ENCODE measurements at places on chromosomes 3 and 15.
A peak's percentile ranks its signal among the peaks of the same experiment; 100 is the strongest.

- no peak for DNase-seq
These were observed 53.2 kb downstream of the LHFPL4 start for GRCh38 chr3:9500108-9501050.

DNA sequence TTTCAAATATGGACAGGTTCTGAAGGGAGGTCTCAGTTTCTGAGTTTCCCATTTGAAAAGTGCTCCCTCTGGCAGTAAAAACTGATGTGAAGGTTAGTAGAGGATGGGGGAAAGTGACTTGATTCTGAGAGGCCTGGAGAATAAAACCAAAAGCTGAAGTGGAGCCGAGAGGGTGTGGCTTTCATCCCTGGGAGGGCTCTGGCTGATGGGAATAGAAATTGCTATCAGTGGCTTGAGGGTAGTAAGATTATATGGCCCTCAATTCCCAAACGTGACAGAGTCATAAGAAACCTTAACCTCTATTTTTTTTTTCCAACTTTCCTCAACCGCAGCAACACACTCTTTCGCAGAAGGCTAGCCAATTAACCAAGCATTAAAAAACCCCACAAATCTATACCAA, 185.9 kb downstream of the MEIS2 start:
- DNase-seq = no peak

- DNase-seq = no peak
These were observed 162.7 kb upstream of the IQSEC1 start for GRCh38 chr3:13235897-13236296.

DNA sequence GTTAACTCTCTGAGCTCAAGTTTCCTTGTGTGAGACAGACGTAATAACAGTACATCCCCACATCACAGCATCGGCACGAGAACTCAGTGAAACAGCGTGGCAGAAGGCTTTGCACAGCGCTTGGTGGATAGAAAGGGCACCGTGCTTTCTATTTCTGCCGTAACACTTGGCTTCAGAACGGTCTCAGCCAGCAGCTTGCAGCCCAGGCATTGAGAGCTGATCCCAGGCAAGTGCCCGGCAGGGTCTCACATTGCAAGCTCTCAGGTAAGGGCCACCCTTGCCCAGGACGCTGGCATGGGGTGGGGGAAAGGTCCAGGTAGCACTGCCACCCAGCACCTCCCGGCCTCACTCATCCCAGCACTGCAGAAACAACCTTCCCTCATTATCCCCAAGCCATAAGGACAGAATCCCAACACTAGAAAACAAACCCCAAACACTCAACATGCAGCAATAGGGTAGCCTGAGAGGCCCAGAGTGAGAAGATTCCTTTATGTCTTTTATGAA, 70.5 kb upstream of the ITGA11 start:
- DNase-seq = no peak

GRCh38 chr3:37463163-37463562, 288.8 kb upstream of the LRRFIP2 start:
- DNase-seq = no peak

- DNase-seq = no peak
These were observed 190.0 kb downstream of the PLCH1 start for GRCh38 chr3:155554777-155555451.

DNA sequence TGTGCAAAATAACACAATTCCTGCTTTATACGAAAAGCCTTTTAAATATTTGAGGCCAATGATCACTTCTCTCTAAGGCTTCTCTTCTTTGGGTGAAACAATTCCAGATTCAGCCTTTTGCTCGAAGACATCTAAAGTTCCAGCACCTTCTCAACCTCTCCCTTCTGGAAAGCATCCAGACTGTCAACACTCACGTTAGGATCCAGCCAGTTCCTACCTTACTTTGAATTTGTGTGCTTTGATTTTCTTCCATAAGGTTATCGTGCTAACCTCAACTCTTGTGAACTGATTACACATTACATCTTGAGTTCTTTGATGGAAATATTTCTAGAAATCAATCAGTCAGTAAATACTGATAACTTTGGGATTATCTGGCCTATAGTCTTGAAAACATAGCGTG, 125.3 kb upstream of the ETV5 start:
- no peak for DNase-seq

DNA sequence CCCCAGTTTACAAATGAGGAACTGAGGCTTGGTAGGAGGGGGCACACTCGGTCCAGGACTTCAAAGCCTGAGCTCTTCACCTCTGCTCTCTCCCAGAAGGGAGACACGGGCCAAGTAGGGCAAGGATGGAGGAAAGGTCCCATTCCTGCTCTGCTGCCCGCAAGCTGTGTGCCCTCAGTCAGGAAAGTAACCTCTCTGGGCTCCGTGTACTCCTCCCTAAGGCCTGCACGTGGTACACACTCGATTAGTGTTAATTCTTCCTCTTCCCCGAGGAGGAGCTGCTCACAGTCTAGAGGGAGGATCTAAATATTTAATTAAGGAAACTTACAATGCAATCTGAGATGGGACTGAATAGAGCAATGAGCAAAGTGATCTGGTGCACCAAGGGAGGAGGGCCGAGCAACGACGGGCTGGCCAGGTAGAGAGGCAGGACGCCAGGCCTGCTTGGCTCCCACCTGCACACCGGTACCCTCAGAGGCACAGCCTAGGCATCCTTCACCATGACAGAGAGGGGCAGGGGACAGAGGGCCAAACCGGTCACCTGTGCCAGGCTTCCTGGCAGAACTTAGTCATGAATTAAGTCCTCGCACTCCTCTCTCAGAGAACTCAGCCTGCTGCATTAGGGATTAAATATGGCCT, 47.2 kb upstream of the IQSEC1 start:
- DNase-seq = no peak

DNA sequence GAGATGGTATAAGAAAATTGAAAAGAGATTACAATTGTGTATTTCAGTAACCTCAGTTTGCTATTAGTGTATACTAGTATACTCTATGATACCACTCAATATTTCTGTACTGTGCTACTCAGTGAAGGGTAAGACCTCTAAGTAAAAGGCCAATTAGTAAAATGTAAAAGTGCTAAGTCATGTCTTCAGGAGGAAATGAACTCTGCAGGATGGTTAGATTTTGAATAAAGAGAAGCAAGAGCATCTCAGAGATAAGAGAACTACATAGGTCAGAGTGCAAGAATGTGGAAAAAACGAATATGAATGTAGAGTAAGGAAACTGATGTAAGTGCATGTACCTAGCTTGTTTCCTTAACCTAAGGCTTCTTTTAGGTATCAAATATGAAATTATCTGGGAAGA, 796.6 kb upstream of the GBE1 start:
- DNase-seq = no peak

DNA sequence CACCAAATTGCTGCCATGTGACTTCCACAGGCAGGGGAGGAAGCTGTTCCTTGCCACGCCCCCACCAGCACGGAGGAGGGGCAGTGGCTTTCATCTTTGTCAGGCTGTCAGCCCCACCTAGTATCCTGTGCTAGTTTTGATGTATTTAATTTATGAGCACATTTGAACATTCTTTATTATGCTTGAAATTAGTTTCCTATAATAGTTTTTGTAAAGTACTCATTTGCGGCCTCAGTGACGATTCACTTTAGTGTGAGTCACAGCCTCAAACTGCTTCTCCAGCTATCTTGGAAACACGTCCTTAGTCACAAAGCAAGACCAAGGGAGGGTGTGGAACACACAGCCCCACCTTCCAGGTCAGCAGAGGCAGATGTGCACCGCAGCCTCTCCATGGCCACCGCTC, 239.9 kb upstream of the ATP10A start:
- DNase-seq = no peak

DNA sequence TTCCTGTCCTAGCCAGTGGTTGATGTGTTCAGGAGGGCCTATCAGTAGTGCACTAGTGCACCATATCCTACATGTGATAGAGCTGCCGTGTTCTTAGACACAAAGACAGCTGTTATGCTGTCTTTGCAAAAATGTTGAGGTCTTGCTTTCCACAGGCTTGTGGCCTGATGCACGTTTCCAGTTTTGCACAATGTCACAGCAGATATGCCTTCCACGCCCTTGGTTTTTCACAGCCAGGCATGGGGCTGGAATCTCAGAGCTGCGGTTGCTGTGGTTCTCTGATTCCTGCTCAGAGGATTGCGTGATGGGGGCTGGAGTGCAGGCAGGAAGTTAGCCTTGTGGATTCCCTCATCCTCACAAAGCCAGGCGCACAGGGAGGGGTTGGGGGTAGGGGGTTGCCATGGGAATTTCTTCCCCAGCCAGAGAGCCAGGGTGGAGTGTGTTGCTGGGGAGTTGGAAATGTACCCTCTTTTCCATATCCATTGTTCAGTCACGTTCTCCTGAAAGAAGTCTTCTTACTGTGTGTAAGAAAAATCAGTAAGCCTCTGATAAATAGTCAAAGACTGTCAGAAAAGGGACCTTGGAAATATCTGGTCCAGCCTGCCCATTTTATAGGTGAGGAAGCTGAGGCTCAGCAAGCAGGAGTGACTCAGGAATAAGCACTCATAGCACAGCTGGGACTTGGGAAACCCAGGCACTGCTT, 79.4 kb downstream of the SMAD3 start:
- no peak for DNase-seq

- DNase-seq = no peak
These were observed 305.0 kb upstream of the SLCO3A1 start for GRCh38 chr15:91548549-91548948.

- no peak for DNase-seq
These were observed 62.5 kb upstream of the LIPC start for GRCh38 chr15:58369261-58369701.

DNA sequence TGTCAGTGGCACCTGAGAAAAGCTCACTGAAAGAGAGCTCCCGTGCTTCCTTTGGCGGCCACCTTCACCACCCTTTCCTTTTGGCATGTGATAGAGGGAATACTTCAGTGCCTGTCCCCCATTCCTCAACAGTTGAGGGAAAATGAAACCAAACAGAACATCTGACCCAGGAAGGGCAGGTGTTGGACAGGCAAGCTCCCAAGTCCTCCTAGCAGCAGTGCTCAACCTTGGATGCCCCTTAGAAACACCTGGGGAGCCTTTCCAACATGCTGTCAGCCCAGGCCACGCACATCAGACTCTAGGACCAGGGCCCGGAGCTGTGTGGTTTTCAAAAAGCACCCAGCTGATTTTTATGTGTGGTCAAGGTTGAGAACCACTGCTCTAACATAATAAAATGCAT, 22.4 kb downstream of the LDHAL6B start:
- no peak for DNase-seq

DNA sequence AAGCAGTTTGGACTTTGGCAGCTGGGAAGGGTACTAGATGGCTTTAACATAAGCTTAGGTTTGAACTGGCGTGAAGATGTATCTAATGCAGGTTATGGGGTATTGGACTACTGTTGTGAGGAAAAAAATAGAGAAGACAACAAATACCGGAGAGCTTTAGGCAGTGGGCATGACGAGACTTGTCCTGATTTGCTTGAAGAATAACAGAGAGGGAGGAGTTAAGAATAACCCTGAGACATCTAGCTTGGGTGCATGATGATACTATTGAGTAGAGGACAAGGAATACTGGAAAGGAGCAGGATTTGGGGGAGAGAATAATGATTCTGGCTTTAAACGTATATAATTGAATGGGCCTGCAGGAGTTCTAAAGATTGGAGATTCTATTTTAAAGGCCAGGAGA, 249.5 kb upstream of the AZI2 start:
- DNase-seq = no peak

DNA sequence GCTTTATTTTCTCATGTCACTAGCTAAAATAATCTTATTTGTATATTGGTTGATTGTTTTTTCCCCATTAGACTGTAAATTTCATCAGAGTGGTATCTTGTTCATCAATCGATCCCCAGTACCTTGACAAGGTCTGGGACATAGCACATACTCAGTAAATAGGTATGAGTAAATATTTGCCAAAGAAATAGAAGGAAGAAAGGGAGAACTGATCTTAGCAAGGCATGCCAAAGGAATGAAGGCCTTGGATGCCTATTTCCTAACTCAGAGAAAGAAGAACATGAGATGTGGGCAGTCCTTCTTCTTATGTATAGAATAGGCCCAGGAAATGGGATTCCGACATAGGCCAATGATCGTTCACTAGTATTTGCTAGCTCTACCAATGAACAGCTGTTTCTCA, 54.7 kb downstream of the ISL2 start:
- no peak for DNase-seq

DNA sequence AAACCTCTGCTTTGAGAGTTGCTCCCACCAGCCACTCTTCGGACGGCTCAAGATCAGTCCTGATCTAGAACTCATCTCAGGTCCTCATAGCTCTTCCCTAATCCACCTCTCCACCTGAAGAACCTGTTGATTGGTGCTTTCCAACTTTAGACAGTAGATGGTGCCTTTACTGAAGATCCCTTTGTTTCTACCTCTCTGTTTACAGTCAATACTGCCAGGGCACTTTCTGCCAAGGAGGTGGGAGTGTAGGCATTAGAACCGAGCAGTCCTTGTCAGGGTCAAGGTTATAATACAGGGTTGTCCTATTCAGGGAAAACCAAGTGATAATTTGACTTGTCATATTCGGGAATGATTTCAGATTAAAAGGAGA, 1.2 kb downstream of the CGNL1 start:
- no peak for DNase-seq

GRCh38 chr3:94137377-94137776, 74.5 kb downstream of the NSUN3 start:
- DNase-seq = no peak

DNA sequence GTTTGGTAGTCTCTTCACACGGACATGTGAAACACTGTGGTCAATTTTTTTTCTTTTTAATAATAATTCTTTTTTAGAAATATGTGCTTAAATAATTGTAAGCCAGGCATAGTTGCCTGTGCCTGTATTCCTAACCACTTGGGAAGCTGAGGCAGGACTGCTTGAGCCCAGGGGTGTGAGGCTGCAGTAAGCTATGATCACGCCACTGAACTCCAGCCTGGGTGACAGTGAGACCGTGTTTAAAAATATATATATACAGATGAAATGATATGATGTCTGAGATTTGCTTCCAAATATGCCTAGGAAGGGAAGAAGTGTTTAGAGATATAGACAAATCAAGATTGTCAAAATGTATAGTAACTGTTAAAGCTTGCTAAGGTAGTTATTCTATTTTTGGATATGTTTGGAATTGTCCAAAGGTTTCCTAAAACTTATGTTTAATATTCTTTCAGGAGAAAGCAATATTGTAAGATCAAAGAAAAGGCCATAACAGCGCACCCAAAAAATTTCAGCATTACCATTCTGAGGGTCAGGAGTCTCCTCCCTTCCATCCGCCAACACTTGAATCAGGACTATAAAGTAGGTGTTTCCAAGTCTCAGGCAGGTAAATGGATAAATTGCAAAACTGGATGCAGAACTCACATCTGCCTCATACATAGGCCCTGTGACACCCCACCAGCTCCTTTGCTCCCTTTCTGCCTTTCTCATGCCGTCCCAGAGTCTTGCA, 532 bp upstream of the SELENOT start:
- DNase-seq = no peak

GRCh38 chr3:139732729-139733128, 55.0 kb upstream of the NMNAT3 start:
- peak; percentile 39 for DNase-seq

- no peak for DNase-seq
These were observed 76.8 kb downstream of the CHCHD4 start for GRCh38 chr3:14047841-14048240.

- no peak for DNase-seq
These were observed 265.6 kb upstream of the ATP11B start for GRCh38 chr3:182527745-182528144.

GRCh38 chr3:195159814-195160165, 111.2 kb downstream of the XXYLT1 start:
- no peak for DNase-seq

All from NCI-H524 treated with DMSO at 0.1 percent for 48 hours (cell line).